ENCODE measurements at places on chromosomes 3 and 15.

- no peak for DNase-seq
Observed at GRCh38 chr3:189975391-189975990, 145.2 kb downstream of the P3H2 start.

GRCh38 chr3:135215516-135215915 is 420.5 kb downstream of the EPHB1 start:
- DNase-seq: no peak

DNA sequence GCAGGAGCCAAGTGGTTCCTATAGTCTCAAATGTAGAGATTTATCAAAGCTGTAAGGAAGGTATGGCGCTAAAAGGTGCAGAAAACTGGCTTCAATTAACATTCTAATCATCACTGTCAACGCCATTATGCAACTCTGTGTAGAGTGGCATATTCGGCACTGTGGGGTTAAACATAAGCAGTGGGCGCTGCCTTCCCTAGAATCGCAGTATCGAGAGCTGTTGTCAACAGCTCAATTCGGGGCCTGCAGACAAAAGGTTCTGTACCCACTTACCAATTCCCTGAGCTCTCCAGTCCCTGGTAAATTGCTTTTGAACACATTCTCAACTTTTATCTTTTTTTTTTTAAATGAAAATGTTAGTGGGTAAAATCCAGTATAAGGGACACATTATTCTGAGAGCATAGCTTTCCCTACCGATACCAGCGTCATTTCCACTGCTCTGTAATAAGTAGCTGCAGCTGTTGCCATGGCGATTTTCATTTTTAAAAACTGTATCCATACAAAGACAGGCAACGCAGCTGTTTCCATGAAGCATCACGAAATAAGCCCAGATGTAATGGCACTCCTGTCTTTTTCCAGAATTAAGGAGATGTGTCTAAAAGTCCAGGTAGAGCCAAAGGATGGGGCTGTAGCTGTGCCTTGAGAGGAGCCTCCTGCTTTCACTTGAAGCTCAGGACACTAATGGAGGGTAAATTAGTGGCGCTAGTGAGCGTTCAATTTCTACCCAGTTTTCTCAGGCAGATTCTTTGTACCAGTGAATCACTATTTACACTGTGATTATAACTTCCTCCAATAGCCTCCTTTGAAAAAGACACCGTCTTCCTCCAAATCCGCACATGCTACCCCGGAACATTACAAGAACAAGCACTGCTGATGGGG is 250.3 kb downstream of the SLC9A9 start:
- DNase-seq: no peak

DNA sequence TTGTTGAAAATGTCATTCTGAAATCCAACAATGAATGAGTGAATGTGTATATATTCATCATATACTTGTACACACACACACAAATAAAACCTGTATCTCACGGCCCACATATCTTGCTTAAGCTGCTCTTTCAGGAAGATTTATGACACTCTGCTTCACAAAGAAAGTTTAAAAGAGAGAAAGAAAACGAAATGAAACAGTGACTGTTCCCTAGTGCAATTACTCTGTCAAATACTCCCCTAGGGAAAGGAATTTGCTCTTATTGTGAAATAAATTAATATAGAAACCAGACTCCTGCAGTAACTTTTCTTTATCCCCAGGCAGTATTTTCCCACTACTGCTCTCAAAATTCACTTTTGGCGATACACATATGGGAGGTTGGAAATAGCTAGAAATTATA is 329.1 kb downstream of the VPS13C start:
- no peak for DNase-seq

DNA sequence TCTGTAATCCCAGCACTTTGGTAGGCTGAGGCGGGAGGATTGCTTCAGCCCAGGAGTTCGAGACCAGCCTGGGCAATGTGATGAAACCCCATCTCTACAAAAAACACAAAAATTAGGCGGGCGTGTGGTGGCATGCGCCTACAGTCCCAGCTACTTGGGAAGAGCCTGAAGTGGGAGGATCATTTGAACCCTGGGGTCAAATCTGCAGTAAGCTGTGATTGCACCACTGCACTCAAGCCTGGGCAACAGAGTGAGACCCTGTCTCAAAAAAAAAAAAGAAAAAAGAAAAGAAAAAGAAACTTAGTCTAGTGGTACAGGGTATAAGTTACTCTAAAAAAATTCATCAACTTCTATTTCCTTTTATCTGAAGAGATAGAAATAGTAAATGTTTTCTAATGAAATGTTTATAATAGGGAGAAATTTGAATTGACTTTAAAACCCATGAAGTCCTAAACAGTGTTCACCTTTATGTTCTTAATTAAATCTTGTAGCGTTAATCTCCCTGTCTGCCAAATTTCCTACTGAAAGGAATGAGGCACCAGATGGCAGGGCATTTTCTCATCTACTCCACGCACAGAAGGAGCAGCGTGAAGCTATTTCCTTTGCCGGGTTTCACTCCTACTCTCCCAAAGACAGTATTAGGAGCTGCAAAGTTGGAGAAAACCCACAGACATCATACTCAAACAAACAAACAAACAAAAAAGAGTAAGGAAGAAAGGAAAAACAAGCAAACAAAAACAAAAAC is 1.9 kb downstream of the PCLAF start:
- no peak for DNase-seq

GRCh38 chr3:99439892-99440291 is 198.5 kb upstream of the COL8A1 start:
- DNase-seq: no peak

DNA sequence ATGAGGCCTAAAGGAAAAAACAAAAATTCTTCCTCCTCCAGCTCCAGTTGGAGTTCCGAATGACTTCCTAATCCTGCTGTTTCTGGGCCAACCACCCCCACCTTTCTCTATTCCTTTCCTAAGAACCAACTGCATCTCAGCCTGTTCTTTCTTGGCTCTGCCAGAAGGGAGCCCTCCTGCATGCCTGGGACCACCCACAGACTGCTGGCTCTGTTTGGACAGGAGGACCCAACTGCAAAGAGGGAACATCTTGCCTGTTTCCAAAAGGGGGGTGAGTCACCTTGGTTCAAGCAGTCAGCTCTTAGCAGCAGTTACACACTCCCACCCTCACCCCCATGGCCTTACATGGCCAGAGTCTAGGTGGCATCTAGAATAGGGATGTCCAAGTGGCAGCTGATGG is 116.0 kb upstream of the PRICKLE2 start:
- peak; percentile 27 for DNase-seq

- no peak for DNase-seq
Observed at GRCh38 chr3:166446291-166446690, 609.1 kb upstream of the BCHE start.

DNA sequence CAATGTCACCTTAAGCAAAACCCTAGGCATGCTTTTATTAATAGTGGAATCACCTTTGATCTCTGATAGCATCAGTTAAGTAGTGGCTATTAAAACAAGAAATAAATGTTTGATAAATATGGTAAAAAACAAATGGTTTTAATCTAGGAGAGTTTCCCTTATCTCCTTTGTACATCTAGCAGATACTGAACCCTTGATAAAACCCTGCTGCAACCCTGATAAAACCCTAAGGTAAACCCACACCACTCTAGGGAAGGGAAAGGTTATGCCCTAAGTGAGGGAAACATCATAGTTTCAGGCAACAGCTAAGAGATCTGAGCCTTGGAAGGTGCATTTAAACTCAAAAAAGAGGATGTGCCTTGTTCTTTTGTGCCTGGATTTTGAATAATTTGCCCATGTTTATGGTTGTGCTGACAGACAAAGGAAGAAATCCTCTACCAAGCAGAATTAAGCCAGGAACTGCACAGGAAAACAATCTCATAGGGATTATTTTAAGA is 309.7 kb downstream of the FGF12 start:
- DNase-seq: no peak

DNA sequence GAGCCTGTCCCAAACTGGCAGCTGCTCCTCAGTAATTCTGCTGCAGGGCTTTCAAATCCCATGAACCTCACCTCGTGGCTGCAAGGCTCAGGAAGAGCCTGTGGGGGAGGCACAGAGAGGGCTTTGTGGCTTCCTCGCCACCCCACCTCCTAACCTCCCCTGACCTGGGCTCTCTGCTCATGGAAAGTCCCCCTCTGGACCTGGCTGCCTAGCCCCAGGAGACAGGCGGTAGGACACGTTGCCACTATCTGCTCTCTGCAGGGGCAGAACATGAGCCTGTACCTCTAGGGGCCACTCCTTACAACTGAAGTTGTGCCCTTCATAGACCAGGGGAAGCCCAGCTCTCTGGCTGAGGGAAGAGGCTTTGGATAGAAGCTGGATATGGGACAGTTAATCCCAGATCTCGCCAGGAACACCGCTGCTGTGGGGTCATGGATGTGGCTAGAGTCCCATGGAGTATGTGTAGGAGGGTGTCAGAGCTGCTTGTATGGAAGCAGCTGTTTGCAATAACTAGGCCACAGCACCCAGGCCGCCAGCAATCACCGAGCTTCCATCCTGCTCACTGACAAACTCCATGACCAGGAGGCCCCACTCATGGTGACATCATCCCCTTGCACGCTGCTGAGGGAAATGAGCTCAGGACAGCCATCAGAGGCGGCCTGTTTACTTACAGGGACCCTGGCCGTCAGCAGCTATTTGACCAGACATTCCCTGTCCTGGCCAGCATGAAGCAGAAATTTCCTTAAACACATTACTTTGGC is 34.0 kb upstream of the CILP start:
- no peak for DNase-seq
